Cardiac fibroblast (primary cell): ENCODE measurements at places on chromosomes 1 and 21.
A peak's percentile ranks its signal among the peaks of the same experiment; 100 is the strongest.

GRCh38 chr1:2199042-2199810 lies 4.7 kb upstream of the FAAP20 start:
- DNase-seq = peak; percentile 94

DNA sequence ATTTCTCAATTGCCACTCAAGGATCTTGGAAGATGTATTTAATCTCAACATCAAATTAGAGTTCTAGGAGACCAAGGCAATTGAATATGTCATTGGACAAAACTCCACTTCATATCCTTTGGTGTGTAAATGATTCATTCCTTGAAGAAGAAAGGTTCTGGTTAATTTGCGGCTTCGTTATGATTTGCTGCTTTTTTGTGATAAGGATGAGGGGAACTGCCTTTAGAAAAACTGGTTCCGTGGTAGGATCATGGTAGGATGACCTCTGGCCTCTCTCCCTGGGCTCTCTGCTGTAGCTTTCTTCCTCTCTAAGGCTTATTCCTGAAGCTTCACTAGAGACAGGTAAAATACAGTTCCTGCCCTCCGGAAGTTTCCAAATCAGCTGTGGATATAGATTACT lies 51.5 kb upstream of the ERRFI1 start:
- peak; percentile 11 for DNase-seq

- no peak for DNase-seq
These were observed 8.6 kb upstream of the FOXE3 start for GRCh38 chr1:47407481-47407880.

GRCh38 chr1:53781654-53782053 lies 42.7 kb upstream of the GLIS1 start:
- peak; percentile 39 for DNase-seq

DNA sequence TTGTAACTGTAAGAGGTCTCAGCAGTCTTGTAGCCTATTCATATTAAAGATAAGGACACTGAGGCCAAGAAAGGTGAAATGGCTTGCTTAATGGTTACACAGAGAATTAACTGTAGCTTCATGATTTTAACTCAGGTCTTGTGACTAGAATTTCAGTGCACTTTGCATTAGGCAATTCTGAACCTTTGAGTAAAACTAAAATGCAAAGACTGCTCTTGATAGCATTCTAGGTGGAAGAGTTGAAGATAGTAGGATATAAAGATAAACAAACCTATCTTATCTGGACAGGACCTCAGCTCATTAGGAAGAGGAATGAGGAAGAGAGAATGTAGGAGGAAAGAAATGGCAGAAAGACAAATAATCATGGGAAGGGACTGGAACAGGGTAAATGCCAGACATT lies 68.6 kb upstream of the RGL1 start:
- DNase-seq = no peak

DNA sequence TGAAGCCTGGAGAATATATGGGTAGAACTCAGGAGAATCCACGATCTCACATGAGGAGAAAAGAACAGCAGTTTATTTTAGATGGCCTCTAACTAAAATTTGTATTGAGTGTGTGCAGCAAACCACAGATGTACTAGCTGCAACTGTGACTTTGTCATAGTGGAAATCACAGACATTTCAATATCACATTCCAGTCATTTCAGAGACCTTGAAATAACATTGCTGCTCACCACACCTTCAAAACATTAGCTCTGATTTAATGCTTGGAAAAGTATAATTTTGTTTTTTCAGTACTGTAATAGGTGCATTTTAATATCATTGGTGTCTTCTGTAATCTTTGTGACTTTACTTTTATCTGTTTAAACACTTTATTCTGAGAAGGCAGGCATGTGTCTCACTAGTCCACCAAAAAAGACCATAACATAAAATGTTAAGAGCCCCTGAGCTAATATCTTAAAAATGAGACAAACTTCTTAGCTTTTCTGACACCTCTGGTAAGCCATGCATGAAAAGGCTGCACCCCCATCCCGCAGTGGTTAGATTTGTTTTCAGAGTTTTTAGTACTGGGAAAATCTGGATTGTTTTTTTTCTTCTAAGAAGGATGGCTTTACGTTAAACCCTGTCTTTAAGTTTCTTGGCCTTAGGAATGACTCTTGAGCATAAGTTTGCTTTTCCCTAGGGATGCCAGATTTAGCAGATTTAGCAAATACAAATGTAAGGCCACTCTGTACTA lies 30.1 kb downstream of the KCNJ15 start:
- DNase-seq = no peak

DNA sequence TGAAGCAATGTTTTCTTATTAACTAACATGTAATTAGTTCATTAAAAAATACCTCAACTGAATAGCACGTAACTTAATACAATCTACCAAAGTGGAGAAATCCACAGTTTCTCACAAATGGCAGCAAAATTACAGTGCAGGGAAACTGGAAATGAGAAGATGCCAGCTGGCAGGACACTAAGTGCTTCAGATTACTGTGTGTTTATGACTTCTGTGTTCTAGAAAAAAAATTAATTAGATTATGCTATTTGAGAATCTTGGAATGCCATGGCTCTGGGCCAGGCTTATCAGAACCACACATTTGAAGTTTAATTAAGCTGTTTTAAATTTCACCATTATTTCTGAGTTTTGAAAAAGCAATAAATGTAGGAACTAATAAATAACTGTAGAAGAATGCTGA lies 357.6 kb downstream of the TGFB2 start:
- DNase-seq = no peak

DNA sequence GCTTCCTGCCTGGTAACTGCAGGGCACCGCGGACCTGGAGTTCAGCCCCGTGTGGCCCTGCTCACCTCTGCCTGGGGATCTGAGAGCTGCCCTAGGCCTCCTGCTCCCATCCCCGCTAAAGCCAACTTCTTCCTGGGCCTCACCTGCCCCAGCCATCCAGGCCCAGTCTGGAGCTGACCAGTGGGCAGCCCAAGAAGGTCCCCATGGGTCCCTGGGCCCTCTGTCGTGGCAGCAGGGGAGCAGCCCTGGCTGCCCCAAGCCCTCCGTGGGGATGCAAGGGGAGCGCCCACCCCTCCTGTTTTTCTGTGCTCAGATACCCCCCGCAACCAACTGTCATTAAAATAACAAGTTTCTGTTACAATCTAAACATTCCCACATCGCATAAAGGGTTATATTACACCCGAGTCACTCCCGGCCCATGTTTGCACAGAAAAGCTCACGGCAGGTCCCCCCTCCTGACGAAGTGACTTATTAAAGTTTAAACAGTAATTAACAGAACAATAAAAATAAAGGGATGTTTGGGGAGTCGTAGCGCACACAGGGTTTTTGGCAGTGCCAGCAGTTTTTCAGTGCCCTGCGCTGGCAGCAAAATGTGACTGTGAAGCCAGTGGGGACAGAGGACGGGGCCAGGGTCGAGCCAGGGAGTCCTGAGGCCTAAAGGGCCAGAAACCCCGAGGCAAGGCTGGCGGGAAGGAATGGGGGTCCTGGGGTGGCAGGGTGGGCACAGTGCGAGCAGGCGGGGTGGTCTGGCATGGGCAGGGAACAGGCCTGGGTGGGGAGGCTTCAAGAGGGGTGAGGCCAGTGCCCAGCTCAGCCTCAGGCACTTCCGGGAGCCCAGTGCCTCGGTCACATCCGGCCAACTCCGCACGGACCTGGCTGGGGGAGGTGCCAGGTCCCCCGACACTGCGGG lies 121.5 kb downstream of the CASZ1 start:
- no peak for DNase-seq

DNA sequence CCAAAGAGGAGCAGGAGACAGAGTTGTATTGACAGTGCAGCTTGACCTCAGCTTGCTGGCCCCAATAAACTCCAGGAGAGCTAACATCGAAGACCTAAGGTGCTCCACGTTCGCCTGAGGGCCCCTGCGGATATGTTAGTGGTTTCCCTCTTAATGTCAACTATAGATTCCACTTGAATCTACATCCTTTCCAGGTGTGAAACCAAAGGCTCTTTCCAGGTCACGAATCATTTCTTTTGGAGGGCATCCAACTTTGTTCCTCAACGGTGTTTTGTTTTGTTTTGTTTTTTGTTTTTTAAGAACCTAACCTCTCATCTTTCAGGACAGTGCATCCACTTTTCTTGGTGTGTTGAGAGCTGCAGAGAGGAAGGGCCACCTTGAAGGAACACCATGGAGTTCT lies 267.6 kb upstream of the SGIP1 start:
- DNase-seq = no peak

DNA sequence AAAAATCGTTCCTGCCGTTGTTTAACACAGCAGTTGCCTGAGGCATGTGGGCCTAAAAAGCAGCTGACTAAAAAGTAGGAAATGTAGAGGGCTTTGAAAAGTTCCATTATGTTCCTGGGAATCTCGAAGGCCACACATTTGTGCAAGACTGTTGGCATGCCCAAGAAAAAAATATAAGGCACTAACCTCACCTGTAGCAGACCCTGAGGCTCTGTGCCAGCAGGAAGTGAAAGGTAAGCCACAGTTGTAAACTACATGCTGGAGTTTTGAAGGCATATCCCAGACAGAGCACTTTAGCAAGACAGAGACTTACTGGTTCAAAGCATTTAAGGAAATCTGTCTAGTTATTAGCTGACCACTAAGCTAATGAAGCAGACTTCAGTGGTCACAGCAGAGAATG lies 52.7 kb downstream of the TRMT1L start:
- no peak for DNase-seq

GRCh38 chr1:116762781-116763115 lies 8.5 kb downstream of the CD2 start:
- DNase-seq = no peak

- DNase-seq = no peak
These were observed 143.1 kb downstream of the S1PR1 start for GRCh38 chr1:101379950-101380349.

DNA sequence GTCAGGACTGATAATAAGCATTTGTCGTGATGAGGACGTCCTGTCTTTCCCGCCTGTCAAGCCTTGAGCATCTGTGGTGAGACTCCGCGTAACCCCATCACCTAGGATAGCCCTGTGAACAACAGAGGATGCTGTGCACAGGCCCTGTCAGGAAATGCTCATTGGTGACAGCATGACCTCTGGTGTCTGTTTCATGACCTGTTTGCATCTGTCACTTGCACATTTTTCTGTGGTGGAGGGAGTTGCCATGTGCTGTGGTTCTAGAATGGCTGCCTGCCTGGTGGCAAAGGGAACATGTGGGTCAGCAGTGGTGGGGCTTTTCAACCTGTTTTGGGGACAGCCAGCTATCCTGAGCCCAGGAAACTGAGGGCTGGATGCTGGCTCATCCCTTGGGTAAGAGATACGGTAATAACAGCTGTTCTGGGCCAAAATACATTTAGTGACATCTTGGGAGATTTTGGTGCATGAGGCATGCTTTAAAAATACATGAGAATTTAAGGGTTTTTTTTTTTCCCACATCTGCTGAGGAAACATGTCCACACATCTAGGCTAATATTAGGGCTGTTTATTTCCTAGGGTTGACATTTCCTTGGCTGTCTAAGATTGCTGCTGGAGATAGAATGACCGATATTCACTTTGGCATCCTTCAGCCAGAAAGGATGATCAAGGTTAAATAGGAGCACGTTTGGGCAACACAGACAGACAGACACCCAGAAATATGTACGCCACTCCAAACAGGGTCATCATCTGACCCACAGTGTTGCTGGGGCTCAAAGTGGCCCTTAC lies 52.9 kb downstream of the KCNC4 start:
- DNase-seq = no peak
